ENCODE measurements at places on chromosomes 3 and 15. TPM values are rescaled to one million over a fixed set of nuclear protein-coding genes. Genes with fewer than 3 reads are reported as not detected.

Gene ADAMTS17
- total RNA-seq = not detected

Gene EXD1
- total RNA-seq = not detected

Gene MYEF2
- 17.5 TPM for total RNA-seq

Gene MED12L
- 0.50 TPM for total RNA-seq

Gene ZCWPW2
- not detected for total RNA-seq

Gene PARP3
- 8.5 TPM for total RNA-seq

Gene SPINK8
- total RNA-seq = not detected

Gene GRAMD2A
- not detected for total RNA-seq

Gene RAP2B
- 8.4 TPM for total RNA-seq

Gene LRRIQ4
- not detected for total RNA-seq

Gene ZBED2
- 0.13 TPM for total RNA-seq

Gene TGM5
- not detected for total RNA-seq

Gene ISY1
- total RNA-seq = 19.1 TPM

Gene CACNA1D
- 0.49 TPM for total RNA-seq

Gene IL20RB
- total RNA-seq = 0.76 TPM

Gene SHISA5
- total RNA-seq = 121 TPM

Gene C3orf33
- 9.1 TPM for total RNA-seq

Gene SUSD5
- total RNA-seq = 3.7 TPM

Gene ZIC1
- 0.07 TPM for total RNA-seq

Gene PTH1R
- total RNA-seq = 0.51 TPM

Gene MYL3
- total RNA-seq = 0.22 TPM

Gene VGLL3
- 8.8 TPM for total RNA-seq

Gene SNX22
- total RNA-seq = 0.77 TPM

Gene C3orf22
- not detected for total RNA-seq

Gene PPM1L
- 0.55 TPM for total RNA-seq

Gene TUSC7
- not detected for total RNA-seq

Gene PODXL2
- 10.3 TPM for total RNA-seq

Gene RTP1
- total RNA-seq = not detected

Gene FOXB1
- total RNA-seq = not detected

Gene AGTR1
- 0.30 TPM for total RNA-seq

Gene CCR3
- not detected for total RNA-seq

Gene ATP8B4
- total RNA-seq = 1.1 TPM

Gene KIF7
- total RNA-seq = 5.7 TPM

Gene ZNF620
- total RNA-seq = 1.8 TPM

Gene LRIG1
- 4.7 TPM for total RNA-seq

Gene GOLGA8G
- not detected for total RNA-seq

Gene CLDN16
- total RNA-seq = not detected

Gene CD200
- not detected for total RNA-seq

Gene MON1A
- total RNA-seq = 7.9 TPM

Gene GNB4
- total RNA-seq = 13.6 TPM

Gene GPR62
- not detected for total RNA-seq

Gene CCNDBP1
- 23.9 TPM for total RNA-seq

Gene LYZL4
- total RNA-seq = not detected

Gene RASGRF1
- 0.64 TPM for total RNA-seq

Gene MINDY4B
- not detected for total RNA-seq

Data from A549 treated with RU486 at 1 μM for 4 hours (cell line).